Stimulated activated CD8-positive, alpha-beta memory T cell treated with anti-CD3 and anti-CD28 coated beads, Interleukin-2, amount 100 ng/mL, for 1 hour (primary cell): ENCODE measurements at places on chromosomes 4 and X.

GRCh38 chr4:176949029-176949428 lies 156.3 kb upstream of the VEGFC start:
- DNase-seq: no peak

- DNase-seq: no peak
Measured at GRCh38 chr4:115259642-115260041, 146.2 kb upstream of the NDST4 start.

DNA sequence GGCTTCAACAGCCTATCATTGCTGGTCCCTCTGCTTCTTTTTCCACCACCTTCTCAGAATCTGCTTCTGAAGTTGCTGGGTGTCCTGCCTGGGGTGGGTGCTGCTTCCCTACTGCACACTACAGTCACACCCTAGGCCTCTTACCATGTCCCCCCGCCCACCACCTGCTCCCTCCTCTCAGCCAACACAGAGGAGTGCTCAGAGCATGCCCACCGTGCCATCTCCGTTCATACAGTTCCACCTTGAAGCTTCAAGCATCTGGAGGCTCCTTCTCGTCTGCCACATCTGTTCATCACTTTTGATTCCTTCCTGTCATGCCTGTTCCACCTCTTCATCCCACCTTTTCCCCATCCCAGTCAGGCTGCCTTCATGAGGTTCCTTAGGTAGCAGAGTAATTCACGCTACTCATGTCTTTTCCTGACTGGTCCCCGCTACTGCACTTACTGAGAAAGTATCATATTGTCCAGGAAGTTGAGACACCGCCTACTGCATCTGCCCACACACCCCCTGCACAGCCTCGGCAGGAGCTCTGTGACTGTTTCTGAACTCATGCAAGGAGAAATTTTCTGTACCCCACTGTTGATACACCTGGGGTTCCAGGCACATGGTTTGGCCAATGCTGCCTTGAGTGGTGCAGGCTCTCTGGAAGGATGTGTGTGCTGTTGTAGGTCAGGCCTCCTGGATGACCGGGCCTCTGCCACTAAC lies 39.5 kb downstream of the HADH start:
- no peak for DNase-seq

DNA sequence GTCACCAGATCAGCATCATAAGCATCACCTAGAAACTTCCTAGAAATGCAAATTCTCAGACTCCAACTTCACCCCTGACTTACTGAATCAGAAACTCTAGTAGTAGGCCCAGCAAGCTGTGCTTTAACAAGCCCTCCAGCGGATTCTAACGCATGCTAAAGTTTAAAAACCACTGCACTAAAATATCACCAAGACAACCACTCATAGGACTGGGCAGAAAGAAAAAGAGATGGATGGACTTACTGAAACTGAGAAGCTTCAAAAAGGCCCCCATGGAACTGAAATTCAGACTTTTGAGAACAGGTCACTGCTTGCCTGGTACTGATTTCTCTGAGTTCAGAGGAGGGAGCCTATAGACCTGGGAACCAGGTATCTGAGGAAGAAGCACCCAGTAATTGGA lies 40.1 kb downstream of the FAM241A start:
- no peak for DNase-seq
